Inflammatory macrophage (primary cell): ENCODE measurements at places on chromosomes 12 and 14.

- no peak for DNase-seq
Measured at GRCh38 chr12:89874146-89874545, 165.5 kb upstream of the ATP2B1 start.

DNA sequence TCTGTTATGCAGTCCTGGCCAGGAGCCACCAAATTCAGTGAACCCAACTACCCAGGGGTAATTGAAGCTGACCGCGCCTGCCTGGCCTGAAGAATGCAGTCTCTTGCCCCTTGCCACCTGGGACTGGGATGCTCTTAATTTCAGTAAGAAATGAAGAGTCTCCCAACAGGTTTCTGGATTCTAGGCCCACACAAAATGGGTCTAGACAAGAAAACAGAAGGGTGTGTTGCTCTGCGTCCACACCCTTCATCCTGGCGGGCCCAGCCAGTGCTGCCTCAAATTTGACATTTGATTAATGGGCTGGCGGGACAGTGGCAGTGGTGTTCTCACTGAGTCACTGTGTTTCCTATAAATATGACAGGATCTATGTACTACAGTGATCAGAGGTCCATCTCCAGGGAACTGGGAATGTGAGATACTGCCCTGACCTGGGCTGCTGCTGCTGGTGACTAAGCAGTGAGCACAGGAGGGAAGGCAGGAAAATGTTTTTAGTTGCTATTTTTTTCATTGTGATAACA lies 6.5 kb downstream of the TMEM253 start:
- DNase-seq: no peak

DNA sequence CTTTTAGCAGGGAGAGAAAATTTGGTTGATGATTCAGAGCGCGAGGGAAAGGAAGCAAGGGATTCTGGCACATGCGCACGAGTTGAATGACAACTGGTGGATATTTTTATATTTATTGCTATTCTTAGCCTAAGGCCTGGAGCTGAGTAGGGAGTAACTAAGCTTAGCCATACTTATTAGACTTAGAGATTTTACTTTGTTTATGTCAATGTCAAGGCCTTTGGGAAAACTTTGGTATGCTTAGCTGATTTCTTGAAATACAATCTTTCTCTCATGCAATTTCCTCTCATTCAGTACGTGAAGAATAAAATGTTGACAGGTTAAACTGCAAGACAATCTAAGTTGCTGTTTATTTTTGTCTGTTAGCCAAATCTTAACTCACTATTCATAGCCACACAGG lies 101.1 kb downstream of the CRADD start:
- DNase-seq: no peak

DNA sequence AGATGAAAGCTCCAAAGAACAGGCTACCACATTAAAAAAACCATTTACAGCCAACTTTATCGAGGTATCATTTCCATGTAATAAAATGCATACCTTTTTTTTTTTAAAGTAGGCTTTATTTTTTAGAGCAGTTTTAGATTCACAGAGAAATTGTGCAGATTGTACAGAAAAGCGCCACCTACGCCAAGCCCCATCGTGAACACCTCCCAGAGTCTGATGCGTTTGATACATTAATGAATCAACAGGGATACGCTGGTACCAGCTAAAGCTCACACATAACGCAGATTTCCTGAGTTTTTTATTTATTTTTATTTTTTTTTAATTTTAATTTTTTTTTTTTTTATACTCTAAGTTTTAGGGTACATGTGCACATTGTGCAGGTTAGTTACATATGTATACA lies 129.9 kb downstream of the KIF26A start:
- DNase-seq: no peak

GRCh38 chr14:97166497-97166896 lies 369.3 kb downstream of the VRK1 start:
- no peak for DNase-seq

- DNase-seq: no peak
Measured at GRCh38 chr14:55553791-55554190, 26.2 kb upstream of the KTN1 start.

- DNase-seq: no peak
Measured at GRCh38 chr14:91352053-91352452, 65.6 kb downstream of the CCDC88C start.

- DNase-seq: peak; percentile 33
Measured at GRCh38 chr12:132477017-132477702, 12.8 kb upstream of the FBRSL1 start.

DNA sequence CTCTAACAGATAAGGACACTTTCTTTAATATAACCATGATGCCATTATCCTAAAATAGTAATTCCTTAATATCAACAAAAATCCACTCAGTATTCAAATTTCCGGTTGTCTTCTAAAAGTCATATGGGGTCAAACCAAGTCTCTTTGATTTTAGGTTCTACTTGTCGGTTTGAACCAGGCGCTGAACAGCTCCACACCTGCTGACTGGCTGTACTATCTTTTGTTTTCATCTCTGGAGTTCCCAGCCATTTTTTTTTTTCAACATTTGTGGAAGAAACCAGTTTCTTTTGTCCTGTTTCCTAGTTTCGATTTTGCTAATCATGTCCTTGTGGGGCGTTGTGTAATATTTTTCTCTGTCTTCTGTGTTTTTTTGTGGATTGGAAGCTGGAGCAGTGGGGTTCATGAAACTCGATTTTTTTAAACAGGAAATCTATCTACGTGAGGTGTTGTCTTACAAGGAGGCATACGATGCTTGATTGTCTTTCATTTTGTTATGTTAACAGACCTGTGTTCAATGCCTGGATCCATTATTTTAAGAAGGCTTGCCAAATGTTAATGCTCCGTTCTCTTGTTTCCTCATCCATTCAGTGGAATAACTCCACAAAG lies 50.2 kb downstream of the FZD10 start:
- no peak for DNase-seq

- no peak for DNase-seq
Measured at GRCh38 chr12:124419292-124420040, 124.6 kb downstream of the RFLNA start.

DNA sequence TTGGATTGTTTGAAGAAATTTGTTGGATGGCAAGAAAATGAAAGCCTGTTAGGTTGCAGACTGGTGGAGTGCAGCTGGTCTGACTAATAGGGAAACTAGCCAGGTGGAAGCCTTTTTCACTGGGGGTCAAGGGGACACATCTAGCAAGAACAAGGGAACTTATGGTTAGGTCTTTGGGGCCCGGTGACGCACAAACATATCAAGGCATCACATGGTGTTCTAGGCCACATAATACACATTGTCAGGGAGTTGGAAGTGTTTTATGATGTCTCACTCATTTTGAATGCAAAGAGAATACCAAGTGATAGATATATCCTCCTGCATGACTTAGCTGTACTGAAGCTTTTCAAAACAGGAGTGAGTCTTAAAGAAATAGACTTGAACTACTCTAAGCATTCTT lies 351.2 kb downstream of the KCNH5 start:
- DNase-seq: no peak

DNA sequence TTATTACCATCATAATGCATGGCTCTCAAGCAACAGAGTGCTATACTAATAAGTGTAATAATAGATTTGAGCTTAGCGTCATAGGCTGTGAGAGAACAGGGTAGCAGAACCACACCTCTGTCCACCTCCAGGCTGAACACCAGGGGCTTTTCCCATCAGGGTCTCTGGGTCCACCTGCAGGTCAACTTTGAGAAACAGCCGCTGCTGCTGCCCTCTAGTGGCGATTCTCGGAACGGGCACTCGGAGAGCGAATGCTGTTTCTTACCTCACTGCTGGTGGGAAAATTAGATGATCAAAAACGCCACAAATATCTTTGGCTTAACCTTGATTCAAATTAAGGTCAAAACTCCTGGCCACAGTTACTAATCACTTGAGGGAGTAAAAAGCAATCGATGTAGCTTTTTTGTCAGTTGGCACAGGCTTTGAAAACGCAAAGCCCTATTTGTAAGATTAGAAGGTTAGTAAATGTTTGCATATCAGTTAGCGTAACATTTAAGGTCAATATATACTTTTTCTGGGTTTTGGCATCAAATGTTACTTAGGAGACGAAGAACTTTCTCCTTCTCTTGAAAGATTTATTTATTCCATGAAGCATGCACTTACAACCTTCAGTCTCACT lies 127.9 kb upstream of the TMEM132D start:
- DNase-seq: peak; percentile 61

DNA sequence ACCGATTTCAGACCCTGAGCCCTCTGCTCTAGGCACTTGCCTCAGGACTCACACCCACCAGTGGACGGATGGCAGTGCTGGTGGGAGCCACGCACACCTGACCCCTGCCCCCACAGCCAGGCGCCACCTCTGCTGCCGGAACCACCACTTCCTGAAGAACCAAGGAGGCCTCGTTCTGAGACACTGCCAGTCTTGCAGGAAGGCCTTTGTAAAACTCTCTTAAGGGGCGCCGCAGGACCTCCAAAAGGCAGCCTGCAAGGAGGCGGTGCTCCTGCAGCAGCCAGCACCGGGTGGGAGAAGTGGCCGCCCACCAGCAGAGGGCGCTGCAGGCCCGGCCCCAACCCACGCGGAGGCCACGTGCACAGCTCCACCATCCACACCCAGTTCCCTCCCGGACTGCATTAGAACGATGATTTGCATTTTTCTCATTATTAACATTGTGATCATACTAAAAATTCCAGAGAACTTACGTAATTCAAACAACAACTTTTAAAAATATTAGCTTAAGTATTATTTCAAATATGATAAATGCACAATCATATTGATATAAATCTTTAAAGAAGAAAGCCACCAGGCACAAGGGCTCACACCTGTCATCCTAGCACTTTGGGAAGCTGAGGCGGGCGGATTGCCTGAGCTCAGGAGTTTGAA lies 12.8 kb downstream of the STX2 start:
- DNase-seq: peak; percentile 58

- DNase-seq: no peak
Measured at GRCh38 chr12:54397157-54397556, 12.6 kb upstream of the ZNF385A start.
